Thyroid gland (tissue), 4 donors: ENCODE measurements at places on chromosomes 6 and 20.

DNA sequence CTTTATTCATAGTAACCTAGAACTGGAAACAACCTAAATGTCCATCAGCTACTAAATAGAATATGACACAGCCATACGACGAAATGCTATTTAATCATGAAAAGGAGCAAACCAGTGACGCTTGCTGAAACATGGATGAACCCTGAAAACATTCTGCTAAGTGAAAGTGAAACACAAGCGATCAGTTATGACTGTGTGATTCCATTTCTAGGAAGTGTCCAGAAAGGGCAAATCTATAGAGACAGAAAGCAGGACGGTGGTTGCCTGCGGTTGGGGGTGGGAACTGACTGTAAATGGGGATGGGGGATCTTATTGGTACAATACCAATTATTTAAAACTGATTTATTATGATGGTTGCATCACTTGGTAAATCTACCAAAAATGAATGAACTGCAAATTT, 126.8 kb downstream of the IPCEF1 start:
- no peaks in the 10 kb centered on the region for H3K4me1 ChIP-seq
- no peak overlapping the region for H3K27ac ChIP-seq
- peaks cover 5% of the 10 kb centered on the region for H3K36me3 ChIP-seq
- DNase-seq: no peak
- H3K4me3 ChIP-seq: no peak overlapping the region
- no peaks in the 10 kb centered on the region for H3K27me3 ChIP-seq

DNA sequence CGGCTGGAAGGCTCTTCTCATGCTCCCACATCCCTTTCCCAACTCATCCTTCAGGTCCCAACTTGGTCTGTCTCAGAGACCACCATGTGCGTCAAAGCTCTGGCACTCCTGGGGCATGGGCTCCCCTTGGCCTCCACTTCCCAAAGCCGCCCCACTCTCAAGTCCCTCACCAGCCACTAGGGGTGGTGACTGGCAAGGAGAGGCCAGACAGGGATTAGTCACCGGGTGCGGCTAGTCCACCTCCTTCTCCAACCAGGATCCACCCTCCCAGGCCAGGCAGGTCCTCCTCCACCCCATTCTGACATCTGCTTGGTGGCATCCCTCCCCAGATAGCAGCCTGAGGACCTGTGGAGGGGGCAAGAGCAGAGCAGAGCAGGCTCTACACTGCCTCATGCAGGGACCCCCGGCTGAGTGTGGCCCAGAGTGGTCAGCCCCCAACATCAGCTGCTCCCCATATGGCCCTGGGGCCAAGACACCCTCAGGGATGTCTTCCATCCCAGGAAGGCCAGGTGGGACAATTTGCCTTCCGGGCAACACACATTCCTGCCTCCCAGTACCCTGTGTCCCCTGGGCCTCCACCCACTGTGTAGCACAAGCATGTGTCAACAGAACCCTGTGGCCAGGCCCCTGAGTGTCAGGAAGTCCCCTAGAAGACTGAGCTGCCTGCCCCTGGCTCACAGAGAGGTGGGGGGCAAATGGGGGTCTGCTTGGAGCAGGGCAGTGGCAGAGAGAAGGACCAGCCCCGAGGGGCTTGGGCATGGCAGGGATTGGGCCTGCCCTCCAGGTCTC, 29.2 kb downstream of the YTHDF1 start:
- no peak overlapping the region for H3K4me3 ChIP-seq
- DNase-seq: no peak
- H3K27me3 ChIP-seq: no peaks in the 10 kb centered on the region
- no peaks in the 10 kb centered on the region for H3K36me3 ChIP-seq

- no peak overlapping the region for H3K4me3 ChIP-seq
- H3K27me3 ChIP-seq: no peaks in the 10 kb centered on the region
- DNase-seq: no peak
- no peak overlapping the region for H3K27ac ChIP-seq
Measured at GRCh38 chr6:155154158-155154830, 109.5 kb upstream of the CLDN20 start.

- no peaks in the 10 kb centered on the region for H3K4me1 ChIP-seq
- H3K27me3 ChIP-seq: peaks cover 7% of the 10 kb centered on the region
- H3K36me3 ChIP-seq: no peaks in the 10 kb centered on the region
- no peak overlapping the region for H3K27ac ChIP-seq
- H3K4me3 ChIP-seq: no peak overlapping the region
- DNase-seq: no peak
Measured at GRCh38 chr6:36285187-36285671, 15.4 kb downstream of the PNPLA1 start.

DNA sequence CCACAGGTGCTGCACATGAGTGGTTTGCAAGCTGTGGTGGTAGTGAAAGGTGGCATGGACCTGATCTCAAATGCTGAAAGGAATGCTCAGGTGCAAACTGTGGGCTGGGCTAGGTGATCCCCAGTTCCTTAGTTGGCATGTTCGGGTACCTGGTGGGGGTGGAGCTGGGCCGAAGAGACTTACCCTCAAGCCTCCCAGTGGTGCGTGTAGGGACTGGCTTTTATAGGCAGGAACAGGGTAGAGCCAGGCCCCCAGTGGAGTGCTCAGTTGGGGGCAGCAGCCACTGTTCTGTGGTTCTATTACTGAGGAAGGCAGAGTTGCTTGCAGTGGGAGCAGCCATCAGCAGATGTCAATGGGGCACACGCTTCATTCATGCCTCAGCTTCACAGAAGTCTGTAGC, 399.8 kb downstream of the HTR1B start:
- H3K4me3 ChIP-seq: no peak overlapping the region
- H3K27me3 ChIP-seq: no peaks in the 10 kb centered on the region
- no peak for DNase-seq
- H3K4me1 ChIP-seq: no peaks in the 10 kb centered on the region
- H3K27ac ChIP-seq: no peak overlapping the region
